ENCODE measurements at places on chromosomes 7 and 10.
A peak's percentile ranks its signal among the peaks of the same experiment; 100 is the strongest.

- DNase-seq = no peak
Measured at GRCh38 chr7:140402178-140402835, 1.6 kb upstream of the RAB19 start.

GRCh38 chr7:98949336-98950044, 71.2 kb downstream of the TRRAP start:
- DNase-seq = no peak

DNA sequence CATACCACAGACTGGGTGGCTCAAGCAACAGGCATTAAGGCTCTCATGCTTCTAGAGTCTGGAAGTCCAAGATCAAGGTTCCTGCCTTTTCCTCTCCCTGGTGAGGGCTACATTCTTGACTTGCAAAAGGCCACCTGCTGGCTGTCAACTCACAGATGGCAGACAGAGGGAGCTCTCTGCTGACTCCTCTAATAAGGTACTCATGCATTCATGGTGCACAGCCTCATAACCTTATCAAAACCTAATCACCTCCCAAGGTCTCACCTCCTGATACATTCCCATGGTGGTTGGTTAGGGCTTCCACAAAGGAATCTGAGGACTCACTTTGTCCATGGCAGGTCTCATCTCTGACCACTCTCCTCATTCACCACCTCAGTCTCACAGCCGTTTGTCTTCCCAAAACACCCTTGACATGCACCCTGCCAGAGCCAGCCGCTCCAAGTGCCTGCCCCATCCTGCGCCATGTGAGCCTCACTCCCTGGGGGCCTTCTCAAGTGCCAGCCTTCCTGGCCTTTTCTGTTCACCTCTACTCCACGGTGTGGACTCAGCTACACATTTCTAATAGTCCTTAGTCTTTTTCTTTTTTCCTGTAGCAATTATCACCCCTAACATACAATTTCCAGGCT, 400.3 kb upstream of the ADARB2 start:
- DNase-seq = peak; percentile 32

DNA sequence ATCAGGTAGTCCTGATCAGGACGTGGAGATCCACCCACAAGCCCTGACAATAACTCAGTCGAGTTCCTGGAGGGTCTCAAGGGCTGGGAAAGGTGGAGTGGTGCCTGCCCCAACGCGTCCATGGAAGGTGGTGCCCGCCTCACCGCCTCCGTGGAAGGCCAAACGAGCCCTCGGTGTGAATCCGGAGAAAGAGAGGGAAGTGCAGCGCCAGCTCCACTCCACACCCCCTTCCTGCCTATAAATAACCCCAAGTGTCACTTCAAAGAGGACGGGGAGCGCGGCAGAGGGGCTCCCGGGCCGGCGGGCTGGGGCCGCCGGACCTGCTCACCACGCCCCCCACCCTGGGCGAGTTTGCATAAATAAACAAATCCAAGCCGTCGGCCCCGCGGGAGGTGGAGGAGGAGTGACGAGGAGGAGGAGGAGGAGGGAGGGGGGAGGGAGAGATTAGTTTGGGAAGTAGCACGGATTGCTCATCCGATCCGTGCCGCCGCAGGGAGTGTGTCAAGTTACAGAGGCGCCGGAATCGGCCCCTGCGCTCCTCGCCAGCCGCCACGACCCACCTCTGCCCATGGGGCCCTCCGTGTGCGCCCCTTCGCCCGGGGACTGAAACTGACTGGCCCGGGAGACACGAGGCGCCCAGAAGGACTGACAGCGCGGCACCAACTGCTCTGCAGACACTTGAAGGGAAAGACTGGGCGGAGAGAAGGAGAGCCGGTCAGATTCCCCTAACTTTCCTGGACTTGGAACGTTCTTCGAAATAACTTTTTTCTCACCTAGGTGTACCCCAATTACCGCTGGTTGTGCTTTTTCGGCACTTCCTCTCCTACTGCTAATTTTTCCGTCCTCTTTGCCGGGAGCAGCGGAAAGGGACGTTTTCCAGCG, at the start of gene COL13A1:
Gene COL13A1 (plus strand): TSS at position 473 of the 882 bp plus-strand sequence. CDS start 518 bp downstream, outside the sequence.
- DNase-seq = peak; percentile 92

GRCh38 chr10:130745251-130745650, 566.3 kb downstream of the TCERG1L start:
- DNase-seq = no peak

DNA sequence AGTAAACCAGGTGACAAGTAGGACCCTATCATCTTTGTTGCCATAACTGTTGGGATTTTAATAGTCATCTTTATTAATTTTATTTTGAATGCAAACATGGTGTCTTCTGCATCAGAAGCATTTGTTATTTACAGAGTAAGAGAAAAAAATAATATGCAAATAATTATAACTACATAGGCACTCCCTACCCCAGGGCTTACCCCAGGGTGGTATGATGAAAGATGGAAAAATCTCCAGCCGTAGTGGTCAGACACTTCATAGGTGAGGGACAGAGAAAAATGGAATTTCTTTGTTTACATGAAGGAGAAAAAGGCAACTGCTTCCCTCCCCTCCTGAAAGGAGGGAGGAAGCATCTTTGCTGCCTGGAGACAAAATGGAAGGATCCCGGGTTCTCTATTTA, 29.7 kb downstream of the STOX1 start:
- no peak for DNase-seq

DNA sequence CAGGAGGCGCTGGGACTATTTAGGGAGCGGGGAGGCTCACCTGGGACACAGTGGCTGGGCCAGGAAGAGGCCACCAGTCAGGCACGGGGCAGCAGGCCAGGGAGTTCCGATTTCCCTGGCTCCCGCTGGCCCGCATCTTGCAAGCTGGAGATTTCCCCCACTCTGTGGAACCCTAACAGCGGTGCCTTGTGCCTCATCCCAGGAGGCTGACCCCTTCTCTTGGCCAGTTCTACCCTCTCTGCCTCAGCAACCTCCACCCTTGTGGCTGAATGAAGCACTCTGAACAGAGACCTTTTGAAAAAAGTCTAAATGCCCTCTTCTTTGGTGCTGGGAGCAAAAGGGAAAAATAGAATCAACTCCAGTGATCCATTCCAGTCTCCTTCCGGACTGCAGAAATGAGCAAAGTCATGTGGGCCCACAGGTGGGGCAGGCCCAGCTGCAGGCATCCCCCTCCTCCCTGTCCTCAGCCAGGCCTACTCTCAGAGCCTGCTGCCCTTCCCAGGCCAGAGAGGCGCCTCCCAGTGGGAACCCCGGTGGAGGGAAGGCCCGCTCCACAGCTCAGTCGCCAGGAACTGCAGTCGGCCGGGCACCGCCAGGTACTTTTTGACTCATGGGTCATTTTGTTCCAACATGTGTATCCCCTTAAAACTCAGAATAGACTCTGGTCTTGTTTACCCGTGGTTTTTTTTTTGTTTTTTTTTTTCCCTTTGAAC, 155.5 kb downstream of the ZNF248 start:
- DNase-seq = no peak

- no peak for DNase-seq
Measured at GRCh38 chr10:62907470-62908212, 91.5 kb upstream of the EGR2 start.

DNA sequence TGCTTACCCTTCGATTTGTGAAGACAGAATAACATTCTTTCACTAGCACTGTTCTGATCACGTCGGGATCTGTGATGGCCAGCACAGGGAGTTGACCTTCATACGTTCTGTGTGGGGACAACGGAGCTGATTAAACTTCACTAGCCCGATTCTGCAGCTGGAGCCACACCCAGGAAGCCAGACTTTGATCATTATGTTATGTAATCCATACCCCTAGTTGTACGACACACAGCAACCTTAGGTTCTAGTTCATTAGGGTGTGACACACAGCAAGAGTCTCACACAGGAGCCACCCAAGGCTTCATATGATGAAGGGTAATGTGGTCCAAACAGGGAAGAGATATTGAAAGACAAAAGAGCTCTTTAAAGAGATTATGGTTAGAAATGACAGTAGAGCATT, 7.2 kb downstream of the CYP3A5 start:
- no peak for DNase-seq

GRCh38 chr7:115680921-115681320, 349.6 kb downstream of the TFEC start:
- DNase-seq = peak; percentile 1

DNA sequence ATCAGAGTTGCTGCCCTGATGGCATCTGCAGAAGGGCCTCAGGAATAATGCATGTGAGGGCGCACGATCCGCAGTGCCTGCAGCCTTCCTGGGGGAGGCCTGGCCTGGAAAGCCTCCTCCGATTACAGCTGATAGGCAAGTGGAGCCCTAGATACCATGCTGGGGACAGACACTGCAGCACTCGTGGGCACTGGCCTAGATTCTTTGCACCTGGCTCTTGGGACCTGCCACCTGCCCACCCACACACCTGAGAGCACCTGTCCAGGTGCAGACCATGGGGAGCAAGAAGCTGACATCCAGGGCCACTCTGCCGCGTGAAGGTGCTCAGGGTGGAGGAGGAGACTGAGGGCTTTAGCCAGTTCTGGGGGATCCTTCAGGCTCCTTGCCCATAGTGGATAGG, 14.8 kb downstream of the YKT6 start:
- DNase-seq = no peak

- no peak for DNase-seq
Measured at GRCh38 chr7:143131781-143132180, at the start of gene PIP. Gene PIP (plus strand): TSS chr7:143132077. CDS start chr7:143132117, 40 bp downstream.

DNA sequence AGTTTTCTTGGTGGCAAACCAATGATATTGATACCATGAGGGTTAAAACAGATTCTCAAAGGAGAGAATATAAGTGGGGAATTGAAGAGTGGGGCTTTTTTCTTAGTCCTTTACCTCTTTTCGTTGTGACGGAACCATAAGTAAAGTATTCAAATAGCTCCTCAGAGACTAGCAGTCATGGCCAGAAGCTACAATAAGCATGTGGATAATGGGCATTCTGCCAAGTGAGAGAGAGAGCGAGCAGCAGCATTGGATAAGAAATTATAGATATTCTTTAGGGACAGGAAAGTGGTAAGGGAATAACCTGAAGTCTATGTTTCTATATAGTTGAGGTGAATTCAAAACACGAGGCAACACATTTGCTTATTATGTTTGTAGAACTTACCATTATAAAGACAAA, 235.1 kb downstream of the SEMA3E start:
- DNase-seq = no peak

DNA sequence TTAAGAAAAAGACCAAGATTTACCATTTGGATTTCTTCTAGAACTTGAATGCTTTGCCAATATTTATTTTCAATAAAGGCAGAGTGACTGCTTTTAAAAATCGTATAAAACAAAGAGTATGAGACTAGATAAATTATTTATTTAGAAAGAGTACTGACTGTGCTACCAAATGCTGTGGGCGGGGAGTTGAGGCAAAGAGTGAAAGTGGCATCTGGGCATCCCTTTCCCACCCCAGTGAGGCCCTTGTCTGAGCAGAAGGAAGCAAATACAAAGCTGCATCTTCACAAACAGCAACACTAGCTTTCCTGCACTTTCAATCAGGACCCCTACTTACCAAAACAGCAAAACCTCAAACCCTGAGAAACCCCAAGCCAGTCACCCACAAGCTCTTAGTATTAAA, 34.9 kb downstream of the ITGB1 start:
- DNase-seq = no peak

- peak; percentile 68 for DNase-seq
Measured at GRCh38 chr7:128831994-128832879, 2.0 kb downstream of the FLNC start.

DNA sequence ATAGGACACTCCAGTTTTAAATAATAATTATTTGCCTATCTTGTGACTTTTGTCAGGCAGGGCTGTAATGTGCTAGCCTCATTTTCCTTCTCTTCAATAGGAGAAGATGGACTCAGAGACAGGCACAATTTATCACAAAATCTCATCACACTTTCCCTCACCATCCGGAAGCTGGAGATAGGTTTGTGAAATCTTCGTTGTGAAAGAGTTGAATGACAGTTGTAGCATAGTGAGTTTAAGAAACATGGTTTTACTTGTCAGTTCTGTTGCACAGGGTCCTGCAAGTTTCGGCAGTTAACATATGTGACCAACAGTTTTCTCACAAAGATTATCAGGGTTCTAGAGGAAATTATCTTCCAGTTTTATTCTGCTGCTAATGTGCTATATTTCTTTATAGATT, 37.7 kb upstream of the MAP3K8 start:
- DNase-seq = no peak

GRCh38 chr7:118183786-118184564, at the start of gene LSM8:
Gene LSM8 (plus strand): TSS chr7:118184164. CDS start chr7:118184224, 60 bp downstream.
- peak; percentile 95 for DNase-seq

- DNase-seq = no peak
Measured at GRCh38 chr10:36236931-36237330, 594.8 kb upstream of the FZD8 start.

DNA sequence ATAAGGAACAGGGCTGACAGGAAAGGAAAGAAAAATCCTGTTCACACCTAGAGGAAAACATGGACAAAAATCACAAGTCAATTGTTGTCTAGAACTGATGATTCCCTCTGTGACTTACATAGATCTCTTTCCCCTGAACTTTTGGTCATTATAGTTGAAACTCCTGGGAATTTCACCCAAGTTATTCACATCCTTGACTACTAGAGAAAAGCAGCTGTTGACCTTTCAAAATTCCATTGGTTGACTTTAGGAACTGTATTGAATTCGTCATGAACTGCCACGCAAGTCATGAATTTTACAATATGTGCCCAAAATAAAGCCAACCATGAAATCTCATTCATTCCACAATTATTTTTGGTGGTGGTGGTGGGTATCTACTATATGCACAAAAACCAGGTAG, 104.3 kb downstream of the UBE2H start:
- DNase-seq = no peak

DNA sequence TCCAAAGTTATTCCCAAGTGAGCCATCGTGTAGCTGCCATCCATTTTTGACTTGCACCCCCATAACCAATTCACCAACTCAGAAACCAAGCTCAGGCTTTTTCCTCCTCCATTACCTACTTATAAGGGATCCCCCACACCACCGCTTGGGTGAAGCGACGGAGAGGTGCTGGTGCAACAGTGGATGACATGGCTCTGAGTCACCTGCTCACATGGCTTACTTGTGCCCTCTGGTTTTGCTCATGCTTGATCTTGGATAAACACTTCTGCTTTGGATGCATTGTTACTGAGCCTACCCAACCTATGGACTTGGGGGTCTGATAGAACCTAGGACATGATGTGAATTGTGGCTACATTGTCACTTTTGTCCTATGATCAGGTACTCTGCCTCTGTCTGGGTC, 12.0 kb upstream of the AKR1B1 start:
- DNase-seq = no peak

- DNase-seq = no peak
Measured at GRCh38 chr10:31657434-31657872, 271.2 kb downstream of the ARHGAP12 start.

DNA sequence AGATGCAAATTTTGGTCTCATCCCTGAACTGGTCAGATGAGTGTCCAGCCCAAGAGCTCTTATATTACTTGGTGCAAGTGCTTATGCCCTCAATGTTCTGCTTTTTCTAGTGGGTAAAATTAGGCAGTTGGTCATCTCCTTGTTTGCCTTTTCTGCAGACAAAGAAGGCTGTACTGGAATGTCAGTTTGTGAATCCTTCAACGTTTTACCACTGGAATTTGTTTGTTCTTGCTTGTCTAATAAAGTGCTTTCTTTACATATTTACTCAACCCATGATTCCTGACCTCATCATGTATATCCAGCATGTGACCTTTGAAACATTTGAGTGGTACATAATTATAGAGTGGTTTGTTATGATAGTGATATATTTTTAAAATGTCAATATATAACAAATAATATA, 232.2 kb upstream of the TEX47 start:
- no peak for DNase-seq

GRCh38 chr10:125624800-125625199, 58.2 kb downstream of the TEX36 start:
- DNase-seq = no peak

GRCh38 chr10:126584836-126585235, 85.7 kb downstream of the C10orf90 start:
- no peak for DNase-seq

GRCh38 chr10:84846658-84847316, 518.4 kb downstream of the CCSER2 start:
- peak; percentile 22 for DNase-seq

All from nephron progenitor cell (in vitro differentiated cells).